ENCODE measurements at places on chromosomes 4 and X.

- no peak for DNase-seq
Measured at GRCh38 chr4:57444671-57445070, 334.5 kb upstream of the IGFBP7 start.

DNA sequence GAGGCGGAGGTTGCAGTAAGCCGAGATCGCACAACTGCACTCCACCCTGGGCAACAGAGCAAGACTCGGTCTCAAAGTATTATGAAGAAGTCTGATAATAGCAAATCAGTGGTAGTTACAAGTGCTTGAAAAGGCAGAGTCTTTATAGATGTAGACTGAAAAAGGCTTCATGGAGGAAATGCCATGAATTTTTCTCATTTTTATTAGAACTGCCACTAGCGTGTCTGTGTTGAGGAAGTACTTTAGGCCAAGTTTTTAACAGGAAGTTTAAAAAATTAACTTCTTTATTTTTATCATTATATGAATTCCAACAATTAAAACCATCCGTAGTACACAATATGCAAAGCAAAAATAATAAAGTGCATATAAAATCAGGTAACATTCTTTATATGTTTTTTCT is 32.8 kb upstream of the IL13RA1 start:
- no peak for DNase-seq

GRCh38 chr4:56806666-56807065 is 14.8 kb downstream of the SPINK2 start:
- DNase-seq = no peak

GRCh38 chr4:183181081-183181480 is 82.0 kb downstream of the WWC2 start:
- no peak for DNase-seq

DNA sequence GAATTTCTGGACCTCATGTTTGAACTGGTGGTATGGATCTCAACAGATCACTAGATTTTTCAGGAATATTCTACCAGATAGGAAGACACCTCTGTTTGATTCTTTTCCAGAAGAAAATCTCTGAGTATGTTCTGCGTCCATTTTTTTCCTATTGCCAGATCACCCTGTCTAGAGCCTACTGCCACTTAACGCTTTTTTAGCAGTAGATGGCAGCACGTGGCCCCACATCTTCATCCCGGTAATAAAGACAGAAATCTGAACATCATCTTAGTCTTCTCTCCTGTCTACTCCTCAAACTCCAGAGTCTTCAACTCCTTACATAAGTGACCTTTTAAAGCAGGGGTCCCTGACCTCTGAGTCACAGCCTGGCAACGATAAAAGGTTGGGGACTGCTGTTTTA is 184.7 kb downstream of the TMA16 start:
- peak; percentile 37 for DNase-seq

GRCh38 chr4:153095448-153096204 is 108.6 kb upstream of the TRIM2 start:
- DNase-seq = no peak

DNA sequence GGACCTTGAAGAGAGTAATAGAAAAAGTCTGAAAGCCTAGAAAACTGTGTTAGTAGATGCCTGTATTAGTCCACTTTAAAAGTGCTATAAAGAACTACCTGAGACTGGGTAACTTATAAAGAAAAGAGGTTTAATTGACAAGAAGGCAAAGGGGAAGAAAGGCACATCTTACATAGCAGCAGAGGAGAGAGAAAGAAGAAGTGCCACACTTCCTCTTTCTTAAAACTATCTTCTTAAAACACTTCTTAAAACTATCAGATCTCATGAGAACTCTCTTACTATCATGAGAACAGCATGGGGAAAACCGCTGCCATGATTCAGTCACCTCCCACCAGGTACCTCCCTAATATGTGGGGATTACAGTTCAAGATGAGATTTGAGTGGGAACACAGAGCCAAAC is 18.8 kb upstream of the COL25A1 start:
- DNase-seq = no peak
